Glutamatergic neuron (in vitro differentiated cells): ENCODE measurements at places on chromosomes 1 and 21. TPM values are rescaled to one million over a fixed set of nuclear protein-coding genes. Genes with fewer than 3 reads are reported as not detected.

DNA sequence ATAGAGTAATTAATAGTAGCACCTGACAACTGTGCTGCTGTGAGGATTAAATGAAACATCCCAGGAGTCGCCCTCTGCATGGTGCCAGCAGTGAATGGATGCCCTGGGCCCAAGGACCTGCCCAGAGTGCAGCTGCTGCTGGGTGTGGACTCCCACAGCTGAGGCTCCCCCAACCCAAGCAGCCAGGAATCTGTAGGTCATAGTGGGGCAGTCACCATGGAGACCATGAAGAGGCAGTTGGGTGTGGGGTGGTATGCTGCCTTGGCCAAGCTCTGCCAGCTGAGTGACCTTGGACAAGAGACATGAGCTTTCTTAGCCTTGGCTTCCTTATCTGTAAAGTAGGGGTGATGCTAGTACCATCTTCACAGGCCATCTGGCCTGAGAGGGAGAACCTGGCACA is 9.4 kb downstream of the OLIG2 start:
- DNase-seq: no peak

GRCh38 chr1:18569811-18570545 is 60.7 kb upstream of the PAX7 start:
- no peak for DNase-seq

ZNF670 gene
- 10.7 TPM for total RNA-seq

DNA sequence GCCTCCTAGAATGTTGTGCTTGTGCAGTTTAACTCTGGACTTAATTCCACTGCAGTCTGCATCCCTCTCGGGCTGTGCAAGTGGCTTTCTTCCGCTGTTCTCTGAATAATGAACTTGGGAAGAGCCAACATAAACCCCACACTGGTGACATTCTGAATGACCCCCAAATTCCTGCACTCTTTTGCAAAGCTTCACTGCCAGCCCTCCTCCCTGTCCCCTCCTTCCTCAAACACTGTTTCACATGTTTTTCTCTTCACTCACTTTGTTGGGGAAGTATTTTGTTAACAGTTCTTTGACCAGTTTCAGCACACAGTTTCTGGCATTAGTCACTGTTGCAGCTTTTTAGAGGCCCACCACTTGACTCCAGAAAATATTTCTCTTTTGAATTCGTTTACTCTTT is 39.7 kb downstream of the GNG12 start:
- DNase-seq: no peak

DOP1B gene
- total RNA-seq: 37.8 TPM

DNA sequence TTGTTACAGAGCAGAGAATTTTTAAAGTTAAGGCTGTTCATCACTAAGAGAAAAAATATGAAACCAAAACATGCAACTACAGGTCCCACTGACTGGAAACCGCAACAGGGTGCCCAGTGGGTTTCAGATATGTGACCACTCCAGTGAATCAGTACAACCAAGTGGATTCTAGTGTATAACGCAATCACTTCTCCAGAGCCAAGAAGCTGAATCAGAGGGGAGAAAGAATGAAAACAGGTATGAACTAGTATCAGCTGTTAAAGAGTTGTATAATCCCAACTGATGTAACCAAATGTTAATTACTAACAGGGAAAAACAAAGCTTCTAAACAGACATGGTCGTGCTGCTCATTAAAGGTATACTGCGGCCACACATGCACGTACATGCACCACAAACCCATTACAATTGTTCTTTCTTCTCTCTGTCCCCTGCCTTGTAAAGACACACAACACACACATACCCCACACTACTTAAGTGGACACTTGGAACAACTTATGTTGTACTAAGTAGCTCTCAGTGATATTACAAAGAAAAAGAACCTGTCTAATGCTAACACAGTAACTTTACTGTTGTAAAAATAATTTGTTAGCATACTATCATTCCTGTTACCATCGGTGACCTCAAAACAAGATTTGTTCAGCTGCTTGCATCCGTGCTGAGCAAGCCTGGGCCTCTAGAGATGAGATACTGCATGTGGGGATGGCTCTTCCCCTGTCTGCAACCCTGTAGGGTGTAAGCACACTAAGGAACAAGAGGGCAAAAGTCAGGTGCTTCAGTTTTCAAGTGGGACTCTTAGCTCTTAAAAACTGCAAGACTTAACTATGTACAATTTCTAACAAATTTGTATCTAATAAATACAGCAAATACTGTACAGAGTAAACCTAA is 74.2 kb downstream of the PTPN14 start:
- DNase-seq: no peak

GRCh38 chr1:206098242-206098919 is 18.8 kb downstream of the AVPR1B start:
- DNase-seq: no peak

AGMAT gene
- 0.22 TPM for total RNA-seq

GRCh38 chr1:87760155-87760554 is 431.5 kb downstream of the LMO4 start:
- no peak for DNase-seq

OSBPL9 gene
- 84.6 TPM for total RNA-seq

- DNase-seq: no peak
Observed at GRCh38 chr1:52216907-52217458, 75.1 kb downstream of the ZFYVE9 start.

- DNase-seq: no peak
Observed at GRCh38 chr1:157105988-157106812, 6.6 kb upstream of the ETV3L start.

FCRL1 gene
- not detected for total RNA-seq

- no peak for DNase-seq
Observed at GRCh38 chr21:15210235-15210678, 145.5 kb upstream of the NRIP1 start.

DNA sequence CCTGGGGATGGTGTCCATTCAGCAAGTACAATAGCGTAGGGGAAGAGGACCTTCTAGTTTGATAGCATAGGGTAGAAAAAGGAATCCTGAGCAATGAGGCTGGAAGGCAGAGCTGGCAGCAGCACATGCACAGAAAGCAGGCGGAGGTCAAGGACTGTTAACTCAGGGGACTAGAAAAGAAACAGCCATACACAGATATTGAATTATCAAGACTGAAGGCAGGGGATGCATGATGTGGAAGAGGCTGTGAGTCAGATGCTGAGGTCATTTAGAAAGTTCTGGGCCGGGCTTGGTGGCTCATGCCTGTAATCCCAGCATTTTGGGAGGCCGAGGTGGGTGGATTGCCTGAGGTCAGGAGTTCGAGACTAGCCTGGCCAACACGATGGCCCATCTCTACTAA is 65.6 kb downstream of the OPTC start:
- DNase-seq: no peak

DNA sequence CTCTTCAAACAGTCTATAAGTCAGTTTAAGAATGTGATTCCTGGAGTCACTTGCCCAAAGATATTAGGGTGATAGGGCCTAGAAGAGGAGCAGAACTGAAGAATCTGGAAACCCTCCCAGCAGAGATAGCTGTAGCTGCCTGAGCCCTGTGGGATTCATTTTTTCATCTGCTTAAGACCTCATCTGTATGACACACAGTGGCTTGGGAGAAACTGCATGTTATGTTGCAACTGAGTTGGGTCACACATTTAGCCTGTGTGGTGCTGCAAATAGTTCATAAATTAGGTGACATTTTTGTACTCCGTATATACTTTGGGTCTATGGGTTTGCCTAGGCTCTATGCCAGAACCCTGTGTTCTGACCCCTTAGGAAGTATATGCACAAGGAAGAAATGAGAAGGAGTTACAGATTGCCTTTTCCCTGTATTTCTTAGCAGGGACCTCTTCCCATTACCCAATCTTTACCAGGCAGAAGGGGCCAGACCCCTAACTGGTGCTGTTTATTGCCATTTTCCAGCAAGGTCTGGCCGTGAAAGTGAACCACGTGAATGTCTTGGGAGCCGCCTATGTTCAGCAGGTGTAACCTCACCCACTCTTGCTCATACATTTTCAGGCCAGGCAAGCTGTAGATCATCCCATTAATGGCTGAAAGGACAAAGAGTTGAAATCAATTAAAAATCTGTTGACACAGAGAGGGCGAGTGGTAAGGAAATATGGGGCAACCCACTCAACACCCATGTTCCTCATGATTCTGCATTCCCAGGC is 41.9 kb upstream of the SLC19A2 start:
- DNase-seq: no peak
